NCI-H2029 treated with DMSO at 0.1 percent for 48 hours (cell line): ENCODE measurements at places on chromosomes 3 and 15.

DNA sequence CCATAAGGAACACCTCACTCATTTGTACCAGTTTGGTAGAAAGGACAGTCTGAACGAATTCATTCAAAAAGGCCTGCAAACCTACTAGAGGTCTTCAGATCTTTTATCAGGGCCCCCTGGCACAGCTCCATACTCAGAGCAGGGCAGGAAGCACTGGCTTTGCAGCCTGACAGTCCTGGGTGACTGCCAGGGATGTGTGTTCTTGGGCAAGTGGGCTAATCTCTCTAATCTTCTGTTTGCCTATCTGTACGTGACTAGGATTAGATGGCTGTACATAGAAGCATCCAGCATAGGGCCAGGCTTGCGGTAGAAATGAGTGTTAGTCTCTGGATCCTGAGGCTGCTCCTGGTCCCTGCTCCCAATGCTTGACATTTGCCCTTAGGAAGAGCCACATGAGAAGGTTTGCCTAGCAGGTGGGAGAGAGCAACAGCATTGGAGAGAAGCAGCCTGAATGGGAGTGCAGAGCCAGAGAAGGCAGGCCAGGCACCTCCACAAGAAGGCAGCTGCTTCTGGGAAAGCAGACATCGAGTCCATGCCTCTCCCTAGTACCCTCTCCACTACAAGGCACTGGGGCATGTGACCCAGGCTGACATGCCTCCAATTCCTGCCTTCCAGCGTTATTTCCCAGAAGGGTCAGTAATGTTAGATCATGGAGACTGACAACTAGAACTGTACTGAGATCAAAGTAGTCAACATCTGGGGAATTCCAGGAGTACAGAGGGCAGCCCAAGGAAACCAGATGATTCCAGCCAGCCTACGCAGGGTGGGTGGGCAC, 1.0 kb upstream of the CXCR6 start:
- DNase-seq, result peak; percentile 78

DNA sequence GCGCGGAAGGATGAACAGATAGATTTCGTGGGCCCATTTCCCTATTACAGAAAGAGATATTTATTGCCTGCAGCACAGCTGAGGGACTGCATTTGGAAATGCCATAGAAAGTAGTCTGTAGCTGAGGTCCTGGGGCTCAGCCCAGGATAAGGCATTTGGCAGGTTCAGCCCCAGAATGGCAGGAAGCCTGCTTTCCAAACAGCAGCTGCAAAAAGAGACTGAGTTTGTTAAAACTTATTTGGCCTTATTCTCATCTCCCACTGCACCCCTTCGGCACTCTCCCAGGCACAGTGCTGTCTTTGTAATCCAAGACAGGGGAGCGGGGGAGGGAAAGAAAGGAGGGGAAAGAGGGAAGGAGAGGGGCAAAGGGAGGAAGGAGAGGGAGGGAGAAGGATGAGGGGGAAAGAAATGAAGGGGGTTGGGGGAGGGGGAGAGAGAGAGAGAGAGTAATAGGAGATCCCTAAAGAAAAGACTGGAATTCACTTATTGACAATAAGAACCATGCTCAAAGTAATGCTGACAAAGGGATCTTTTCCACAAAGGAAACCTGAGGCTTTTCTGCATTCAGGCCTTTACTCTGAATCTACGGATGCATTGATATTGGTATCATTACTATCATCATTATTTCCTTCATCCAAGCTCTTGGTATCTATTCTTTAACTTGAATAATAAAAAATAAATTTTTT, 94.0 kb upstream of the LRRN1 start:
- DNase-seq, result no peak

GRCh38 chr15:70083946-70084345, 13.8 kb downstream of the TLE3 start:
- DNase-seq, result no peak

GRCh38 chr3:36149447-36149865, 230.8 kb upstream of the STAC start:
- DNase-seq, result no peak

GRCh38 chr3:82800248-82800647, 1038.8 kb upstream of the GBE1 start:
- no peak for DNase-seq

GRCh38 chr15:89783861-89784685, 7.9 kb downstream of the MESP2 start:
- no peak for DNase-seq

DNA sequence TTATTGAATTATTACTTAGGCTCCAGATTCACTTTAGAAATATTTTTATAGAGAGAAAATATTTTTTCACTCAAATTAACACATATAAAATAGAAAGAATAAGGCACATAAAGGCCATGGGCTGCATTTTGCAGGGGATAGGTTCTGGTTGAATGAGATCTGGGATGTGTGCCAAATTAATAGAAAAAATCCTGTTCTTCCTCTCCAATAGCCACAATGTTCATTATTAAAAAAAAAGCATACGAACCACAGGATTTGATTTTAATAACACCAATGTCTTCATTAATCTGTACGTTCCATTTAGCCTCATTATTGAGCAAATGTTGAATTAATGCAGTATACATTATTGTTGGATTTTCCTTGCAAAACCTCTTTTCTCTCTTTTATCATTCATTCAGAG, 622.8 kb upstream of the AGTR1 start:
- peak; percentile 14 for DNase-seq

DNA sequence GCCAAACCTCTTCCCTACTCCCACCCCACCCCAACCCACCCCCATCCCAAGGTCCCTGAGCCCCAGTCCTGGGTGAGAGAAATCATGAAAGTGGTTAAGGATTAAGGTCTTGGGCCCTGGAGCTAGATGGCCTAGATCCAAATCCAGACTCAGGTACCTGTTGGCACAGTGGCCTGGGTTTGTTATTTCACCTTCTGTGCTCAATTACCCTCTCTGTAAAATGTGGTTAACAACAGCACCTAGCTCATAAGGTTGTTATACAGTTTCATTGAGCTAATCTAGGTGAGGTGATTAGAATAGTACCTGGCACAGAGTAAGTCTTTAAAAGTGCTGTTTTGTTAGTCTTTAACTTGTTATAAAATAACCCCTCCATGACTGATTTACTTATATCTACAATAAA, 6.4 kb upstream of the SNUPN start:
- DNase-seq, result no peak

DNA sequence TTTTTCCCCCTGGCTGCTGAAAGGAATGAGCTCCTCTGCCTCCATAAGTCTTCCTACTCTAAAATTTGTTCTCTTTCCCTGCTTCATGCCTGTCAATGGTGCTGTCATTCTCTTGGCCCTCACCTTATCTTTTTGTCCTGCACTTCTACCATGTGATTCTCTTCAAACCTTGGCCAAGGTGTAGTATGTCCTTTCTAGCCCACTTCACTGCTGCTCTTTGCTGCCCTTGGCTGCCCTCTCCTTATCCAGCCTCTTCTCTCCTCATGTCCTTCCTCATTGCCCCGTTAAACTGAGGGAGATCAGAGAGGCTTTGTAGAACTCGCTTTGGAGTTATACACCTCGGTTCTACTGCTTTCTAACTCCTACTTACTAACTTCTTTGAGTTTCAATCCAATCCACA, 19.7 kb downstream of the MINDY4B start:
- DNase-seq, result no peak

DNA sequence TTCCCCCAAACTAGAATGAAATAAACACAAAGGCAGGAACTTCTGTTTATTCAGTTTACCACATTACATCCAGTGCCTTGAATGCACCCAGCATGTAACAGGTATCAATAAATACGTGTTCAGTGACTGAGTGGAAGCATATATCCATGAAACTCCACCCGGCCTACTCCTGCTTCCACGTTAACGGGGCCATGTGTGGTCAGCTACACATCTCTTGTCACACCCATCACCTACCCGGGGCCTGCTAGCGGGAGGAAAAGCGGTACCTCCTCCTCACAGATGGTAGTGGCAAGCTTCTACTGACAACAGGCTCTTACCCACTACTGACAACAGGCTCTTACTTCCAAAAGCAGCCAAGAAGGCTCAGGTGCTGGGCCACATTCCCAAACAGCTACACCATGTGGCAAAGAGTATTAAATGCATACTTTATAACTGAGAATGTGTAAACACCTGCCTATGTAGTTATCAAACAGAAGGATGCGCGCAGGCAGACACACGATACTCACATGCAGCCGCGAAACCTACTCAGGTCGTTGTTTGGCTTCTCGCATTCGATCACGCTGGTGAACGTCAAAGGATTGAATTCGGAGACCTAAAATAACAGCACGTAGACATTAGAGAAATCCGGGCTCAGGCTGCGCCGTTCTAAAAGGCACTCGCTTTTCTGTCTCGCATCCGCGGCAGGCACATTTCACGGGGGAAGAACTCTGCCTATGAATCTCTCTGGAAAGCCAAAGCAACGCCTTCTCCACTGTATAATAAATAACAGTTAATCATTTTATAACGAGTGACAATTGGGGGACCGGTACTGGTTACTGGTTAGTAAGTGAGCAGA, 127.4 kb downstream of the ATP10A start:
- DNase-seq, result no peak

DNA sequence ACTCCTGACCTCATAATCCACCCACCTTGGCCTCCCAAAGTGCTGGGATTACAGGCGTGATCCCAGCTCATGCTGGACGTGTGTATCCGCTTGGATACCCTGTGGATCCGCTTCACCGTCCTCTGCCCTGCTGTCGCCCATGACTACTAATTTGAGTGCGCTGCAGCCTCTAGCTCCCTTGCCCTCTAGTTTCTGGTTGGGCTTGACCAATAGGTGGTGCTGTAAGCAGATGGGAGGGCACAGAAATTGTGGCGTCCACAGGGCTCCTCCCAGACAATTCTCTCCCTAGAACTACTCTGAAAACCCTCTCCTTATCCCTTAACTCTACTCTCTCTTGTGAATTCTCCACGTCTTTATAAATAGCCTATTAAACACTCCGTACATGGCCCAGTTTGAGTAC, 36.2 kb downstream of the ZPLD1 start:
- DNase-seq, result no peak

- DNase-seq, result no peak
Measured at GRCh38 chr3:49606427-49606826, 52.1 kb downstream of the BSN start.

DNA sequence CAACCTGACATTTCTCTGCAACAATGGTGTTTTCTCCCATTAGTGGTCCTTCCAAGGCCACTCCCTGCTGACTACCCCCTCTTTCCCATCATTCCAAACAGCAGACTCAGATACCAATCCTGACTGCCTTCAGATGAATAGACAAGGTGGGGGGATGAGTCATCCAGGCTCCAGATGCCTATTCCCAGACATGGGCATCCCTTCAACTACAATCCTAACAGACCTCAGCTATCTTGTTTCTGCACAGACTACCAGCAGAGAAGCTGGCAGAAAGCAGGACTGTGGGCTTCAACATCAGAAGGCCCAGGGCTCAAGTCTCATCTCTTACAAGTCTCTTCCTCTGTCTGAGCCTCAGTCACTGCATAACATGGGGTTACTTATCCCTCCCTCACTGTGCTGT, 2.2 kb downstream of the RBP1 start:
- no peak for DNase-seq

GRCh38 chr3:12425850-12426579, 58.3 kb upstream of the TSEN2 start:
- no peak for DNase-seq

GRCh38 chr3:103067963-103068362, 633.1 kb downstream of the ZPLD1 start:
- no peak for DNase-seq

- DNase-seq, result no peak
Measured at GRCh38 chr15:74540161-74540760, 759 bp upstream of the ARID3B start.

DNA sequence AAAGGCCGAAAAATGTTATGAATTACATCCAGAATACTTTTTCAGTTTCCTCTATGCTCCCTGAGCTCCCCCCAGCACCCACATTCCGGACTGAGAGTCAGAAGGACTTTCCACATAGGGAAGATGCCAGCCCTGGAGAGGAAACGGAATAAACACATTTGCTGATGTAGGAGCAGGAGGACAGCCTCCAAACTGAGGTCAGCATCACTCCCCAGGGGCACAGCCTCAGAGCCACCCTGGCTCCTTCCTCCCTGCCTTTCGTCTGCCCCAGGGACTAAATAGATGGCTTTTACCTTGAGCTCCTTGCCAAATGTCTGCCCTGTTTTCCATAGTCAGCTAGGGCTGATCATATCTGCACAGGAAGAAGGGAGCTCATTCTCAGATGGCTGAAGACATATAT, 22.6 kb upstream of the SLCO2A1 start:
- no peak for DNase-seq

GRCh38 chr3:69994919-69995318, 4.6 kb upstream of the SAMMSON start:
- no peak for DNase-seq

DNA sequence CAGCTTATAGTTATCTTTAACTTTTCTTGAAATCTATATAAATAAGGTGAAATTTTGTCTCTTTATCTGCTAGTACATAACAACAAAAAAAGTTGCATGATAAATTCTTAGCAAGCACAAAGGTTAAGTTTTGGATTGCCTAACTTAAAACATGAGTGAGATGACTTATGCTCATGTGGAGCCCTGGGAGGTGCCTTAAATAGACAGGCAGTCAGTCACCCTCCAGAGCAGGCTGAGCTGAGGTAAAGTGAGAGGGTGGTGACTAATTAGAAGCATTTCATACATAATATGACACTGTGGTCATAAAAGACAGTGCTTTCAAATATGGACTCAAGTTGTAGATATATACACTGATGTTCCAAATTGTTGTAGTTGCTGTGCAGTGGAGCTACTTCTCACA, 14.6 kb upstream of the MME start:
- no peak for DNase-seq

DNA sequence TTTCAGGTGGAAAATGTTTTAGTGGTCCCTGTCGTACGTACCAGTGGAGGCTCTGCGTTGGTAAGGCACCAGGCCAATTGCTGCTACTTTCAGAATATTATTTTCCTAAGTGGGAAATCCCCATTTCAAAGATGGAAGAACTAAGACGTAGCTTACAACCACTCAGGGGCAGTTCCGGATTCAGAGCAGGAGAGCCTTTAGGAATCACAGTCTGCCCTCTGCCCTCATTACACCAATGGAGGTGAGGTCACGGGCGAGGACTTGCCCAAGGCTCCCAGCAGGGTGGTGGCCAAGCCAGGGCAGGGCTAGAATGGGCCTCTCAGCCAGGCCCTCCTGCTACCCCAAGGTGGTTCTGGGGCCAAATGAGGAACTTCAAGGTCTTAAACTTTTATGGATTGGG, 72.6 kb downstream of the RASGRF1 start:
- DNase-seq, result no peak

DNA sequence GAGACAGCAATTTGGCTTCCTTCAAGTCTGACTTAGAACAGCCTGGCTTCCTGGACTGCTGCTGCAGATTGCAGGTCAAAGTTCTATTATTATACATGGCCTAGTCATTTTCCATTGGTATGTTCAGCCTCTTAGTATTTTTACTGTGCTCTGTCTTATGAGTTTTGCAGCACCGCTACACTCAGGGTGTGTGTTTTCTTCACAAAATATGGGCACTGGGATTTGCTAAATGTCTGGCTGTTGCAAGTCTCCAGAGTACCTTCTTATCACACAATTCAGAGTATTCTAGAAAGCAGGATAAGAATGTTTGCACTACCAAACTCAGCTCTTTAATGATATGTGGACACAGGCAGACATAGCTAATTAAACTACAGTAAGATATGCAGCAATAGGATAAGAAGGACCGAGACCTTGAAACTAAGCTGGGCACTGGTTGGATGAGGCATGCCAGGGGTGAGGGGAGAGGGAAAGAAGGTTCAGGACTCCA, 203.0 kb upstream of the PDZRN3 start:
- DNase-seq, result no peak
